Astrocyte of the spinal cord (primary cell): ENCODE measurements at places on chromosomes 7 and 10.

DNA sequence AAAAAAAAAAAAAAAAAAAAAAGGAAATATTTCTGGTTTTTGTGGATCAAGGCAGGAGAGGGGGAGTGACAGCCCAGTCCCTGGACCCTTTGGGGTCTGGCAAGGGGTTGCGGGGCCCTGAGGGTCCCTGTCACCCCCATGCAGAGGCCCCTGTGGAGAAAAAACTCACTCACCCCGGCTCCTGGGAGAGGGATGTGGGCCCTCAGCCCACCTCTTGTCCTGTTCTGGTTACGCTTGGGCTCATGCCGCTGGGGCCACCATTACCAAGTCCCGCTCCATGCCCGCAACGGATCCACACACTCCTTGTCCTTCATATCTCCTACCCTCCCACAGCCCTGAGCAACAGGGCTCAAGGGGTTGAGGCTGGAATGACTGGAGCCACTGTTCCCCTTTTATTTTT lies 1.0 kb upstream of the TMEM184A start:
- DNase-seq = no peak

DNA sequence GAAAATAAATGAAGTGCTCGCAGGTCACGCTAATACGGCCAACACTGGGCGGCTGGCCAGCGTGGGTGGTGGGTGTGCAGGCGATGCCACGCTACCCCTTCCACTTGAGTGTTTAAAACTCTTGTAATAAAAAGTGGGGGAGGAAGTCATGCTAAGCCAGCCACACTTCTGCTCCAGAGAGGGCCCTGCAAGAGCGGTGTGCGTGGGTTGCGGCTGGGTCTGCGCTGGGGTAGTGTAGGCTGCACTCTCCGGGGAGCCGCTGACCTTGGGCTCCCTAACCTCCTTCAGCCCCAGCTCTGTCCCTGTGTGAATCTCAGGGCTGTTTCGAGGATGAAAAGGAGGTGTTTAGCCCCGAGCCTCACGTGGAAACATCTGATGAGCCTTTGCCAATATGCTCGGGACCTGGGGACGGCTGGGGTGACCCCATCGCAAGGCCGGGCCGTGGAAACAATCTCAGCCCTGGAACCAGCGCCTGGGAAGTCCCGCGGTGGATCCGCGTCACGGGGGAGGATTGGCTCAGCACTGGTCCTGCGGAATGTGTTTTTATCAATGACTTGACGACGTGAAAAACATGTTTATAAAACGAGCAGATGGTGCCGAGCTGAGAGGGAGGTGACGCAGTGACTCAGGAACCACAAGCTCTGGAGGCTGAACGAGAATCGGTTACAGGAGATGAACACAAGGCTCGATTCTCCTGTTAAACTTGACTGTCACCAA lies 278.5 kb downstream of the DNAJB6 start:
- no peak for DNase-seq

DNA sequence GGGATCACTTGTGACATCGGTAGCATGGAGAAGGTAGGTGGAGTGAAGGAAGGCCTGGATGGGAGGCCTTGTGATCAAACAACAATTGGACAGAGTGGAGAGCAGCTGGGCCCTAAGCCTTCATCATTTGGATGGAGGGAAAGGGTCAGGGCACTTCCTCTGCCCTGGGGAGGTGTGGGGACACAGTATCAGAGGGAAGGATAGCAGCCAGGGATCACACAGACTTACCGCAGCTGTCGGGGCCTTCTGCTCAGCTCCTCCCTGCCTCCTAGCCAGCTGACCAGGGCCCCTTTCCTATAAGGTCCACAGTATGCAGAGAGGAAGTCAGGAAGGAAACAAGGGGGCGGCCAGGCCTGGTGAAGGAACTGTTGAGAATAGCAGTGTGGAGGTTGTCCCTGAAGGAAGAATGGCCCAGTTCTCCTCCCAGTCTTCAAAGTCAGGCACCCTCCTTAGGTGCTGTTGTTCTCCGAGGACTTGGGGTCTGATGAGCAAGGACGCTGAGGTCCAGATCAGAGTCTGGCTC lies 62.1 kb downstream of the ABCC2 start:
- DNase-seq = no peak

DNA sequence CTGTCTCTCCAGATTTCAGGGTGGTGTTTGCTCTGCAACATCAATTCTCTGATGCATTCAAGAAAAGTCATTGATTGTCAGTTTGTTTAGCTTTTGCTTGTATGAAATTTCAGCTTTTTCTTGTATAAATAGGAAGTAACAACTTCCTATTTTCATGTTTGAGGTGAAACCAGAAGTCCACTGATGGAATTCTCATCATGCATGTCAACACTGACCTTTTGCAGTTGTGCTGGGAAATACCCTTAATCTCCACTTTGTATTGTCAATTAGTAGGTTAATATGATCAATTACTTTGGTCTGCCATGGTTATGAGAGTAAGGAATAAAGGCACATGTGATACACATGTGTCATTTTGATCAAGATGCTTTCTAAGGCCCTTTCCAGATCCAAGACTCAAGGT lies 208.8 kb upstream of the HPS1 start:
- no peak for DNase-seq

GRCh38 chr10:7302392-7302906 lies 108.4 kb downstream of the SFMBT2 start:
- peak; percentile 12 for DNase-seq

DNA sequence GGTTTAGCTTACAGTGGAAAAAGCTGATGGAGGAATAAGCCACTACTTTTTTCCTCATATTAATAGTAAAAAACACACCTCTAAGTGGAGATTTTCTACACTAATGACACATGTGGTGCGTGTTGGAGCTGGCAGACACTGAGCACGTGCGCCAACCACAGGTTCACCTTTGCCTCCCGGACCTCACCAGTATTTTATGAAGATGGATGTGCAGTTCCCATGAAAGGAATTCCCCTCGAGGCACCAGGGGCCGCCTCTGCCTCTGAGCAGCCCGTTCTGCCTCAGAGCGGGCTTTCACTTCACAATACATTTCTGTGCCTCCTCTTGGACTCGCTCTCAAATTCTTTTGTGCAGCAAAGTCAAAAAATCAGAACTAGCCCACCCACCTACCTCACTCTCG lies 477.5 kb upstream of the ADARB2 start:
- DNase-seq = no peak

- no peak for DNase-seq
These were observed 37.4 kb downstream of the SMNDC1 start for GRCh38 chr10:110267276-110267675.

DNA sequence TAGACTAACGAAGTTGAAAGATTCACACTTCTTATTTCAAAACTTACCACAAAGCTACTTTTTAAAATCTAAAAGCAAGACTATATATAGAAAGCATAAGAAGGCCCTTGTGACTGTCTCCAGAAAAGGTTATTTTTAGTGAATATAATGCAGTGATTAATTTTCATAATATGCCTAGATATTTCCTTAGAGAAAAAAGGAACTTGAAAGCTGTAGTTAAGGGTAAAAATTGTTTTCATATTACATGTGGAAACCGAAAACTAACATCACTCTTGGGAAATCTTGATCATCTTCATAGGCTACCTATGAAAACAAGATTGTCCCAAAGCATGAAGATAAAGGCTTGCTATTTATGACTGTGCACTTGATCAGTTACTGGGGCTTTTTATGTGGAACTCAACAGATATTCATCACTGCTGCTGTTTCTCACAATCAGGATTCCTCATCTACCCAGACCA lies 223.2 kb downstream of the SH2D4B start:
- DNase-seq = no peak

- DNase-seq = peak; percentile 91
These were observed 104.3 kb upstream of the CAV2 start for GRCh38 chr7:116395141-116395791.

GRCh38 chr7:139777133-139777891 lies 486 bp downstream of the HIPK2 start:
- no peak for DNase-seq

GRCh38 chr7:149620961-149621360 lies 123.4 kb upstream of the ZNF746 start:
- DNase-seq = no peak

DNA sequence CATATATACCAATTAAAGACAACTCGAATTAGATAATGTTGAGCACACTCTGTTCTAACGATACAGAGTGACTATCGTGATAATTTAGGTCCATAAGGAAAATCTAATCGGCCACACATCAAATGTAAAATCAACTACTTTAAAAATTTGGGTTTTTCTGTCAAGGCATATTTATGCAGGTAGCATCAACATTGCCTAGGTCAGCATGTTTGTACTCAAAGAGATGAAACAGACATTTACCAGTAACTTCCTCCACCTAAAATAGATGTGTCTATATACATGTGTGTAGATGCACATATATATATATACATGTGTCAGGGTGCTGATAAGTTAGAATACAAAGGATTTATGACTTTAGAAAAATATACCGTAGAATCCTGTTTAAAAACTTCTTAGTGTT lies 22.0 kb downstream of the PSMC2 start:
- DNase-seq = no peak

DNA sequence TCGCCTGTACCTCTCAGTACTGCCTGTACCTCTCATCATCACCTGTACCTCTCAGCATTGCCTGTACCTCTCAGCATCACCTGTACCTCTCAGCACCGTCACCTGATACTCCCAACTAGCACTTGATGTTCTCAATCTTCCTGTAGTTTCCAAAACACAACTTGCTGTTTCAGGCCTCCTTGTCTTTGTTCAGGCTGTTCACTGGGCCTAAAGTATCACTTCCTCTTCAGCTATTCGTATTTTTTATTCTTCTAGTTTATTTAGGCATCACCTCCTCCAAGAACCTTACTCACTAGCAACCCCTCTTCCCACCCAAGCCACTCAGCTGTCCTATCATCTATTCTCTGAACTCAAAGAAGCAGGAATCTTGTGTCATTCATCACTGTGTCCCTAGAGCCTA lies 24.1 kb downstream of the OR6B1 start:
- no peak for DNase-seq

GRCh38 chr7:87361320-87361719 lies 15.9 kb downstream of the CROT start:
- DNase-seq = no peak

DNA sequence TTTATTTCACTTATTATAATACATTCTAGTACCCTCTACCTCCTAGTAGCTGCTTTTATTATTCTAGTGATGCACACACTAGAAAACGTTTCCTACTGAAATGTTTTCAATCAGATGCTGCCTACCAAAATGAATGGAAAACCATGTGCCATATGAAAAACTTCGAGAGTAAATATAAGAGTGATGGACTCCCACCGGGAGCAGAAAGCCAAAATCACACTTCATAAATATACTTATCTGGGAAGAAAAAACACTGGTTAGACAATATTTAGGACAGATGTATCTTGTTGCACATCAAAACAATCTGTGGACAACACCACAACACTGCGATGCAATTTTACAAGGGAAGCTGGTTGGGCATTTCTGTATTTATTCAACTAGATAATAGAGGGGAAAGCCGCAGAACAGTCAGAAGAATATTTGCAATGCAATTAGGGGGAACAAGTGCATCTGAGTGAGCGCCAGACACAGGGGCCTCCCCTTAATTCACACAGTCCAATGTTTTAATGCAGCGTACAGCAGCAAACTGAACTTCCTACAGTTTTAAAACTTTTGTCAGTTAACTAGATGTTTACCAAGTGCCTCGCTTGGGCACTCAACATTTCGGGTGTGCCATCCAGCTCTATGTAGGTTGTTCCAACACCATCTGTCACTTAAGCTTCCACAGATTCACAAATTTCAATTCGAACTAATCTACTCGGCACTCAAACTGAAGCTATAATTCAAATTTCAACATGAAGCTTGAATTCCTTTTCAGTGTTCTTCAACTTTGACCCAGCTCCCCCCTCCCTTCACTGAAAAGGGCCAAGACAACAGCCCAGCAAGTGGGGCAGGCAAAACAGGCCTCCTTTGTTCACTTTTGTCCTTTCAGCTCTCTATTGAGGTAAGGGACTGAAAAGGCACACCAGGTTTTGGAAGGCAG lies 7.4 kb downstream of the NRCAM start:
- DNase-seq = no peak

GRCh38 chr10:113091920-113092319 lies 141.9 kb downstream of the TCF7L2 start:
- no peak for DNase-seq

DNA sequence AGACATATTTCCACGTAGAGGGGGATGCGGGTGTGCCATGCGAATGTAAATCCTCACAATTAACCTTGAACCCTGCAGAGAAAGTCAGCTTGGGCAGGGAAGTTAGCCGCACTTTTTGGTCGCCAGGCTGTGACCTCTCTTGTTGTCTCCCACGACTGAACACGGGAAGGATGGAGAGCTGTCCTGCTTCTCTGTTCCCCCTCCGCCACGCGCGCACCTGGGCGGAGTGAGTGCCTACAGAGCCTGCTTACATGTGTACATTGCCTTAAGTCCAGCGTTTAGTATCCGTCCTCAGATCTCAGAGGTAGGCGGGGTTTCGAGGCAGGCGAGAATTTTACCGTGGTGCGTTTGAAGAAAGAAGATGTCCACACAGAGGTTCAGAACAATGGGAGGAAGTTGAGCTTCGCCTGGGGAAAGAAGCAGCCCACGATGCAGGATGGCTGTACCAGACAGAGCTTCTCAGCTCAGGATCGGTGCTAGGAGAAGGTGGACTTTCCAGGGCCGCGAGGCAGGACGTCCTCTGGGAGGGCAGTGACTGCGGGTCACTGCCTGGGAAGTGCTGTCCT lies 482 bp upstream of the ERCC6 start:
- peak; percentile 68 for DNase-seq

- DNase-seq = no peak
These were observed 156.9 kb upstream of the ADCY1 start for GRCh38 chr7:45417268-45417667.

- DNase-seq = peak; percentile 49
These were observed 1.0 kb downstream of the SYPL1 start for GRCh38 chr7:106110885-106111654.

GRCh38 chr7:159155410-159155809 lies 10.7 kb upstream of the VIPR2 start:
- DNase-seq = no peak

DNA sequence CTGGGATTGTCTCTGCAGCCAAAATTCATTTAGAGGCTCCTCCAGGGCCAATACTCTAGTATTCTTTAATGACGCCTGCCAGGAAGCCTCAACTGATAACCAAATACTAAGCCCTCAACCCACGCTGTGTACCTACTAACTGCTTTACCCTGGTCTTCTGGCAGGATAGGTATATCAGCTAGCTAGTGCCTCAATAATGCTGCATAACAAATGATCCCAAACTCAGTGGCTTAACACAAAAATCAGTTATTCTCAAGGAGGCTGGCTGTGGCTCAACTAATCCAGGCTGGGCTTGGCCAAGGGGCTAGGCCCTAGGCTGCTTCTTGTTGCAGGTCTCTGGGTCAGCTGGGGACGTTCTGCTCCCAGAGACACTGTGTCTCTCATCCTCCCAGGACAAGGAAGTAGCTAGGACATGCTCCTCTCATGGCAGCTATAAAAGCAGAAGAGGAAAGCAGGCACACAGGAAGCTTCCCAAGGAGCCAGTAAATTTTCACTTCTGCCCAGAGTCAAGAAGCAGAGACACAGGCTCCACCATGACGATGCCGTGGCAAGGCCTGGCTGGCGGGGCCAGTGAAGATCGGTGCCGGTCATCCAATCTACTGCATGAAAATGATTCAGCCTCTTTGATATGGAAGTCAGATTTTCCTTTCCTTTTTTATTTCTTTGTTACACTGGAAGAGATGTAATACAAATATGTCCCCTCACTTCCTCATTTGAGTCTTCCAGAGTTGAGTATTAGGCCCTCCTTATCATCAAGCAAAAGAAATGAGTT lies 28.6 kb upstream of the COL13A1 start:
- DNase-seq = no peak

GRCh38 chr7:16428182-16428581 lies 6.8 kb upstream of the CRPPA start:
- no peak for DNase-seq

GRCh38 chr10:116654816-116655215 lies 34.1 kb downstream of the PNLIPRP2 start:
- no peak for DNase-seq
